ENCODE measurements at places on chromosomes 2 and 18.

DNA sequence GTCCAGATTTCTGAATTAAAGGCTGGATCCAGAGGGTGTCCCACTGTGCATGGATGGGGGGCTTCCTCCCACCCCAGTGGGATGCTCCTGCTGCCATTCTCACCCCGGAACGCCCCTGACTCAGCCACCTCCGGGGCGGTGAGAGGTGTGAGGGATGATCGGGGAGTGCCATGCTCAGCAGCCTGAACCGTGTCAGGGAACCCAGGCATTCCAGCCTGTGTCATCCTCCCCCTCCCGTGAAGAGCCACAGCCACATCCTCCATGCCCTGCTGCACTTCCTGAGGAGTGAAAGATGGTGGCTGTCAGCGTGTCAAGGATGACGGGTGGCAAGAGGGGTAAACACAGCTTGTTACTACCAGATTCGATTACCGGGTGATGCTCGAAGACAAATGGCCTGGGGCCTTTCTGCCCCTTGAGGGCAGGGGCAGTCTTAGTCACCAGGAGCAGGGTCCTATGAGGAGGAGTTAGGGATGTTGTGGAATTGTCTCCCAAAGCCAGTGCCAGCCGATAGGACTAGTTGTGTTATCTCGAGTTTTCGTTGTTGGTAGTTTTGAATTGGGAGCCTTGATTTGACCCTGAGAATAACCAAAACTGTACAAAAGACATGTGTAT lies 80.8 kb downstream of the TCF7L1 start:
- DNase-seq = no peak

DNA sequence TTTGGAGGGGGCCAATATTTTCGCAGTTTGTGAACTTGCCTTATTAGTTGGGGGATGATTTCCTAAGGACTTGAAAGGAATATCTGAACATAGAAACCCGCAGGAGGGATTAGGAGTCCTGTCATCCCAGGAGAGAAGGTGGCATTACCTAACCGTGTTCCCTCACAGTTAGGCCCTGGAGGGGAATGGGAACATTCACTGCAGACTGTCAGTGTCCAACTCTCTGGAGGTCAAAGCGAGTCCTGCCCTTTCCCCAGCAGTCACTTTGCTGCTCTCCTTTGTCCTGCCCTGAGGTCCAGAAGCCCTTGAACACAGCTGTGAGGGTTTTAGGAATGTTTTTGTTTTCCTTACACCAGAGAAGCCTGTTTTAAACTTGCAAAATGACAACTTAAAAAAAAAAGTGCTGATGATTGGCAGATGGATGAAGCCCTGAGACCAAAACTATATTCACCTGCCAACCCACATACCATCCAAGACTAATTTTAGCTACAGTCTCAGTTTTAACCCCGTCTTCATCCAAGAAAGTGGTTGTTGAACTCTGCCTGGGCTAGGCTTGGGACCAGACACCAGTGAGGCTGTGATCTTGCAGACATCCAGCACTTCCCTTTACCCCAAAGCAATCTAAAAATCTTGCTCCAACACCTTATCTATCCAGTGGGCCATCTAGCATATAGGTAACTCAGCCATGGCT lies 90.5 kb upstream of the MEX3C start:
- no peak for DNase-seq

GRCh38 chr18:24296276-24296675 lies 101.3 kb downstream of the OSBPL1A start:
- DNase-seq = no peak

GRCh38 chr2:5339473-5339872 lies 352.7 kb upstream of the SOX11 start:
- no peak for DNase-seq

DNA sequence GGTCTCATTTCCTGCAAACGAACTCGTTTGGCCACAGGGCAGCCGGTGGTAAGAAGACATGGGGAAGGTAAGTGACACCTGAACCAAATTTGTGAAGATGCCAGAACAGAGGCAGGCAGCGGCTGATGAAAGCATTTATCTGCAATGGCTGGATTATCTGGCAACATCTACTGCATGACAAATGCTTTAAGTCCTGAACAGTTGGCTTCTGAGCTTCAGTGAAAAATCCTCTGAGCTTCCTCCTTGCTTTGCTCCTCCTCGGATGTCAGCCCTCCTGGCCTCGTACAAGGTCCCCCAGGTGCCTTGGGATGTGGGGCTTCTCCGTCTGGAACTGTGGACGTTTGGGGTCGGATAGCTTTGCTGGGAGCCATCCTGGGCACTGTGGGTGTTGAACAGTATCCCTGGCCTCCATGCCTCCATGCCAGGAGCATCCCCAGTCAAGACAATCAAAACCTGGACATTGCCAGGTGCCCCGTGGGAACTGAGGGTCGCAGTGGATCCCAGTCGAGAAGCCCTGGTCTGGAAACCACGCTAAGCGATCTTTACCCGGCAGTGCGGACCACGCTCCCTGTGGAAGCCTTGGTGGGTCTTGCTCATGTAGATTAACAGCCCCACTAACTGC lies 49.3 kb downstream of the KCNG2 start:
- no peak for DNase-seq

- DNase-seq = no peak
Observed at GRCh38 chr2:30371772-30372373, 75.2 kb upstream of the LCLAT1 start.

GRCh38 chr2:64679673-64680425 lies 26.1 kb upstream of the SERTAD2 start:
- peak; percentile 51 for DNase-seq

- no peak for DNase-seq
Observed at GRCh38 chr2:168200930-168201583, 46.3 kb downstream of the STK39 start.

DNA sequence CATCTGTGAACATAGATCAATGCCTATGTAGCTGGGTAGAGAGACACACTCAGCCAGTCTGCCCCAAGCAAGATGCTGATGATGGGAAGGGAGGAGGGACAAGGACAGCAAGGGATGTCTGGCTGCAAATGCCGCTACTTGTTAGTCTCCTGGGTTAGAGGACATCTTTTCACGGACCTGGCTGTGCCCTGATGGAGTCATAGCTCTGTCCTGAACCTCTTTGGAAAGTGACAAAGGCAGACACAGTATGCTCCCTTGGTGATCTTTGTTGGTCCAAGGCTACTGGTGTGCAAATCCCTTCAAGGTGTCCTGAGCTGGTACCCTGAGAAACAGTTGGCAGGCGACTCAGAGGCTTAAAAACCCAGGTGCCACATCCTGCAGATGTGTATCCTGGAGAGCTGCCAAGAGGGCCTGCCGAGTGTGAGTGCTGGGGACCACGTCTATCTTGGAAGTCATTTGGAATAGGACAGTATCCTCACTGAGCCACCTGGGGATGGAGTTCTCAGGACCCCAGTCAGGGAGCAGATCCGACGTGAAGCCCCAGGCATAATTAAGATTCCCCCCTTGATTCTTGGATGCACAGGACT lies 10.8 kb downstream of the FOSL2 start:
- DNase-seq = no peak

DNA sequence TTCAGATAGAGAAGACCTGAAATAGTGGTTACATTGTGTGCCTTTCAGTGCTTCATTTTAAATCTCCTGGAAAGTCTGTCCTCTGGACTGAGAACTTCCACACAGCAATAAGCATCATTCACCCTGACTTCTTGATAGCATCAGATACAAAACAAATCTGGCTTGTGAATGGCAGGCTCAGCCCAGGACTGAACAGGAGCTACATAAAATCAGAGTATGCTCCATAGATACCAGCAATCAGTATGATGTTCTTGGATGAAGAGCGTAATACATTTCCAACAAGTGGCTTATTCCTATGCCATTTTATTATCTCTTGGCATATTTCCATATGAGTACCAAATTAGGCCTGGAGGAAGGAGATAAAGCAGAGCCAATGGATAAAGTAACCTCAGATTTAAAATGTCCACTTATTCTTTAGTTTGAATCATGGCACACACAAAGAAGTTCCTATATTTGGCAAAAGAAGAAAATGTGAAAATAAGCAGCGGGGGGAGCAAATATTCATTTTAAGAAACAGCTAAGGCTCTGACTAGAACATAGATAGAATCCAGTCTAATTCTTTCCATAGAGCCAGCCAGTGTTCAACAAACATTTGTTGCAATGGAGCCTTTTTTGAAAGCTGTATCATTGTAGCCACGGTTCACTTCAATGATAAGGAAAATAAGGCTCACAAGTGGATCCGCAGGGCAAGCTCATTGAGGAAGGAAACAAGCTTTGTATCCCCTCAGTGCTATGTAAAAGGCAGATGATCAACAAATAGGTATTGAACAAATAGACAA lies 230.8 kb upstream of the CHAC2 start:
- DNase-seq = no peak

- no peak for DNase-seq
Observed at GRCh38 chr2:119950966-119951365, 61.9 kb upstream of the EPB41L5 start.

DNA sequence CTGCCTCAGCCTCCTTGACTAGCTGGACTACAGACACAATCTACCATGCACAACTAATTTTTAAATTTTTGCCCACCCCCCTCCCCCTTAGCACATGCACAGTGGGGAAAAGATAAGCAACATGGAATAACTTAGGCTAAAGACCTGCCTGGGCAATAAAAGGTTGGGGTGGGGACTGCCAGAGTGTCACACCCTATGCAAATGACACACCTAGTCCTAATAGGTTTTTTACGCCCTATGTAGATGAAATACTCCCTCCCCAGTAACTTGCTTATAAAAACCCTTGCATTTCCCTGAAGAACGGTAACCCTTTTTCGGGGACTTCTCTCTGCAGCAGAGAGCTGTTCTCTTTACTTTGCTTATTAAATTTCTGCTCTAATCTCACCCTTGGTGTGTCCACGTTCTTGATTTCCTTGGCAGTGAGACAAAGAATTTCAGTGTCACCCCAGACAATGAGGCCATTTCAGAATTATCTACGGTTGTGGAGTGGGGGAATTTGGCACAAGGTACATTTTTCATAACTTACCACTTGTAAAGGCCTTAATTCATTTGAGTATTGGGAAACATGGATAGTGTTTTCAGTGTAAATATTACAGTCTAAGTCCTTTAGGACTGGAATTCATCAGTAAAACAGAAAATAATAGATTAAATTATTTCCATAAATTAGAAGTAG lies 109.2 kb downstream of the NOL4 start:
- DNase-seq = no peak

DNA sequence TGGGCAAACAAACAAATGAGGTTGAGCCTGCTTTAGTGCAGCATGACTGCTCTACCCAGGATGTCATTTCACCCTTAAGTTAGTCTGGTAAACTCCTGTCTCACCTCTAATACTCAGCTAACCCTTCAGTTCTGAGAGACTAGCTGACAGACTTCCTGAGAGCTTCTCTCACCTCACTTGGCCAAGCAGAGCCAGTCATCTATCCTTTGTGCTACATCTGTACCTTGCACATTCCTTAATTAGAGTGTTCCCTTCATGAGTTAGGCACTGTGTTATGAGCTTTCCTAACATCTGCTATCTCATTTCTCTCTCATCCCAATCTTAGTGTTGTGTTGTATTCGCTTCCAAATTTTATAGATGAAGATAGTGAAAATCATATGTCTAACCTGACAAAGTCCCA lies 220.1 kb upstream of the PIK3C3 start:
- no peak for DNase-seq

DNA sequence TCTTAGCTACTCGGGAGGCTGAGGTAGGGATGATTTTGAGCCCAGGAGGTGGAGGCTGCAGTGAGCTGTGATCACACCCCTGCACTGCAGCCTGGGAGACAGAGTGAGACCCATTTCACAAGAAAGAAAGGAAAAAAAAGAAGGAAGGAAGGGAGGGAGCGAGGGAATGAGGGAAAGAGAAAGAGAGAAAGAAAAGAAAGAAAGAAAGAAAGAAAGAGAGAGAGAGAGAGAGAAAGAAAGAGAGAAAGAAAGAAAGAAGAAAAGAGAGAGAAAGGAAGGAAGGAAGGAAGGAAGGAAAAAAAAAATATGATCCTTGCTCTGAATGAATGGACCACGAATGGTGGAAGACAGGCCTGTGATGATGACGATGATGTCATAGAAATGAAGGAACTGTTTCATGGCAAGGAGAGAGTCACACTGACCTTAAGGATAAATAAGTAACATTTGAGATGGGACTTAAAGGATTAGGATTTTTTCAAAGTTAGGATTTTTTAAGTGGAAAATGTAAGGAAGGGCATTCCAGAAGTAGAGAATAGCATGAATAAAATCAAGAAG lies 2.2 kb upstream of the GORASP2 start:
- no peak for DNase-seq

GRCh38 chr2:102051692-102052277 lies 60.0 kb downstream of the IL1R2 start:
- no peak for DNase-seq

DNA sequence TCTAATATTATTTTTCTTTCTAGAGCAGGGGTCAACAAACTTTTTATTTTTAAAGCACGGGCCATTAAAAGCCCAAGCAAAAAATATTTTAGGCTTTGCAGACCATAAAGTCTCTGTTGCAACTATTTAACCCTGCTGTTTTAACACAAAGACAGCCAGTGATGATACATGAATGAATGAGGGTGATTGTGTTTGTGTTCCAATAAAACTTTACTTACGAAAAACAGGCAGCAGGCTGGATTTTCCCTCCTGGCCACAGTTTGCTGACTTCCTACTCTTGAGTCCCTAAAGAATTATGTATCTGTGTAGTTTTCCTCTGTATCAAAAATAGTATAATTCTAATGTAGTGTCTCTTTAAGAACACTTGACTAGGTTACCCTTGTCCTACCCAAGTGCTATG lies 402.0 kb downstream of the ADCYAP1 start:
- no peak for DNase-seq

DNA sequence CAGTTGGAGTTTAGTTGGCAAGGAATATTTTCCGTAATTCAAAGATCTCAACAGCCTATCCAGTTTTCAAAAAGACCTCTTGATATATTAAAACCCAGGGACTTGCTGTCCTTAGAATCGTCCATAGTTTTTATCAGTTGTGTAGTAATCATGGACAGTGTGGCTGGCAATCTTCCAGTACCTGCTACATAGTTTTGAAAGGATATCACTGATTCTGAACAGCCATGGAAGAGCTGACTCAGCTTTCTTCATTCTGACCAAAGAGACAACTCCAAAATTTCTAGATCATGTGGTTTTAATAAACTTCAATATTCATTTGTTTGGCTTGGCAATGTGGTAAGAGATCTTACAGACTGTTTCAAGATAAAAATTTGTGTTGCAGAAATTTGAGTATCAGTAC lies 616.7 kb downstream of the TDRD15 start:
- DNase-seq = no peak

GRCh38 chr18:38552732-38553321 lies 987.2 kb upstream of the CELF4 start:
- DNase-seq = no peak

GRCh38 chr2:30826916-30827315 lies 19.7 kb upstream of the CAPN13 start:
- no peak for DNase-seq

- no peak for DNase-seq
Observed at GRCh38 chr18:36629836-36630235, 199.0 kb downstream of the TPGS2 start.

Measured in HAP-1 (cell line).